Head of caudate nucleus (tissue), 42 donors: ENCODE measurements at places on chromosomes 5 and 9.

- no peak for DNase-seq
Observed at GRCh38 chr5:94376672-94377345, 241.6 kb downstream of the KIAA0825 start.

DNA sequence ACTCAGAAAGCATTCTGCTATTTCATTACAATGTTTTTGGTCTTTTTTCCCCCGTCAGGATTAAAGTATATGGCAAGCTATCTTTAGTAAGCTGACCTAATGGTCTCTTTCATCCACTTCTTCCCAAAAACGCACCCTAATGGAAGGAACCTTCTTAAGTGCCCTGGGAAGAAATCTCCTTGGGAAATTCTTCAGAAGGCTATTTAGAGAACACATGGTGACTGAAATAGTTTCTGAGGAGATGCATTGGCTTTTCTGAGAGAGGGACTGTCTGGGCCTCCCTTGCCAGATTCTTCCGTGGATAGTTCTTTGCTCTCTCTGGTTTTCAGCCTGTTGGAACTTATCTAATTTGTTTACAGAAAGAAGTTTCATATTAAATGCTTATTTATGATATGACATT is 524.1 kb upstream of the MEF2C start:
- DNase-seq: no peak

DNA sequence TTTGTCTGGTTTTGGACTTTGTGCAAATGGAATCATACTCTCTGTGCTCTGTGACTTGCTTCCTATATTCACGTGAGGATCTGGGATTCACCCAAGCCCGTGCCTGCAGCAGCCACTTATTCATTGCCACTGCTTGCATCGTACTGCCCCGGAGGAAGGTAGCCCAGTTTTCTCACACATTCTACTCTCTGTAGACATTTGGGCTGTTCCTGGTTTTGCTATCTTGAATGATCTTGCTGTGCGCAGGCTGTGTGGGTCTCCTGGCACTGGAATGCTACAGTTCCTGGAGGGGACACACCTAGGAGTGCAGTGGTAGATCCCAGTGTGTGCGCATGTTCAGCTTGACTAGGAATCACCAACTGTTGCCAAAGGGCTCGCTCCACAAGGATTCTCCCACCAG is 99.2 kb upstream of the BOD1 start:
- DNase-seq: peak; percentile 26

DNA sequence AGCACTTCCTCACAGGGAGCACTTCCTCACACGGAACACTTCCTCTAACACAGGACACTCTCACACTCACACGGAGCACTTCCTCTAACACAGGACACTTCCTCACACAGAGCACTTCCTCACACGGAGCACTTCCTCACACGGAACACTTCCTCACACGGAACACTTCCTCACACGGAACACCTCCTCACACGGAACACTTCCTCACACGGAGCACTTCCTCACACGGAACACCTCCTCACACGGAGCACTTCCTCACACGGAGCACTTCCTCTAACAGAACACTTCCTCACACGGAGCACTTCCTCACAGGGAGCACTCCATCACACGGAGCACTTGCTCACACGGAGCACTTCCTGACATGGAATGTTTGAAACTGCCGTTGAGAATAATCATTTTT is 13.4 kb downstream of the POMT1 start:
- DNase-seq: no peak

- no peak for DNase-seq
Observed at GRCh38 chr9:134469041-134469875, 143.0 kb downstream of the RXRA start.

- no peak for DNase-seq
Observed at GRCh38 chr9:27703216-27703980, 130.1 kb upstream of the C9orf72 start.

DNA sequence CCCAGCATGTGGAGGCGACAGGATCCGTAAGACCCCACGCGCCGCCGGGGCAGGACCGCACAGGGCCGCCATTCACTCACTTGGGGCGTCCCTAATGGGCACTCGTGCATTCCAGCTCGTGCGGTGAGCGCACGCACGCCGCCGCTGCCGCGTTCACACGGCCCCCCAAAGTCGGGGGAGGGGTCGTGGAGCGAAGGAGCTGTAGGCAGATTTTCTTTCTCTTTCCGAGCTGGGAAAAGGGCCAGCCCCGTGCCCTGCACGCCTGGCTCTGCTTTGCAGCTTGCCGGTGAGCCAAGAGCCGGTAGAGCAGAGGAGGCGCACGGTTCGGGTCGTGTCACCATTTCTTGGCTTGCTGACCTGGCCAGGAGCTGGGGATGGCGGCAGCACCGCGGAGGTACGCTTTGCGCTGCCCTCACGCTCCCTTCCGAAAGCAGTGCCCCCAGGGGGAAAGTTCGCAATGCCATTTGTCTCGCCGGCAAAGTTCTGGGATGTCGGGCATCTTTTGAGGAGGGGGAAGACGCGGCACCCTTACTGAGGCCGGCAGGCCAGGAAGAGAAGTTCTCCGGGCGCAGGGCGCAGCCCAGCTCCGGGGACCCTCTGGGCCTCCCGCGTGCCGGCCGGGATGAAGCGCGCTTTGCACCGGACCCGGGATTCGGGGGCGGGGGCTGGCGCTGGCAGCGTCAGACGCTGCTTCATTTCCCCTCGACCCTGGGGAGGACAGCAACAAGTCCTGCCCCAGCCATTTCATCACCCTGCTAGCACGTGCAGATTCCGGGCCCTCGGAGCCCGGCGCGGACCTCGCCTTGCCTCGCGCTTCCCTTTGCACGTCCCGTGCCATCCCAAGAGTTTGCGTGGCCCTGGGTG is 898 bp downstream of the STC2 start:
- no peak for DNase-seq

- no peak for DNase-seq
Observed at GRCh38 chr5:10812218-10812617, 51.2 kb upstream of the DAP start.

DNA sequence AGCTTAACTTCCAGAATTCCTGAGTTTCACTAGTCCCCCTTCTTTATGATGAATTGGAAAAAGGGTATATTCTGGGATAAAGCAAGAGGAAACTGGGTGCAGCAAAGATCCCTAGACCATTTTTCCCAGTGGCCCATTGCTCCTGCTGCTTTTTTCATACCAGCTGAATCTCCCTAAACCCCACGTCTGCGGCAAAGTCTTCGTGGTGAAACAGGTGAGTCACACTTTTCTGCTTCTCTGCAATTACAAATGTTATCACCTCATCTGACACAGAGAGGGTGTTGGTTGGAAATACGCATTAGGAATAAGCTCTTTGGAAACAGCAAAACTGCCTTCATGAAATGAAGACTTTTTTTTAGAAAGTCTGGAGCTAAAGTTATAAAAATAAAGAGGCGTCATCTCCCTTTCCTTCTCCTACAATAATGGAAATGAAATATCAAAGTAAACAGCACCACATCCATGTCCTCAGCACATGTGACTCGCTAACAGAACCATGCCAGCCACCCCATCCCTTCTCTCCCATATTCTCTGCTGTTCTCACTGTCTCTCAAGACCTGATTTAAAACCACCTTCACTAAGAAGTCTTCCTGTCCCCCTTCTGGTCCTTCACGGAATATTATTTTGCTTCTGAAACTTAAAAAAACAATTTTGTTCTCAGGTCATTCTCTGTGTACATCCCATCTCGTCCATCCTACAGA is 39.5 kb upstream of the GLRX start:
- peak; percentile 50 for DNase-seq

DNA sequence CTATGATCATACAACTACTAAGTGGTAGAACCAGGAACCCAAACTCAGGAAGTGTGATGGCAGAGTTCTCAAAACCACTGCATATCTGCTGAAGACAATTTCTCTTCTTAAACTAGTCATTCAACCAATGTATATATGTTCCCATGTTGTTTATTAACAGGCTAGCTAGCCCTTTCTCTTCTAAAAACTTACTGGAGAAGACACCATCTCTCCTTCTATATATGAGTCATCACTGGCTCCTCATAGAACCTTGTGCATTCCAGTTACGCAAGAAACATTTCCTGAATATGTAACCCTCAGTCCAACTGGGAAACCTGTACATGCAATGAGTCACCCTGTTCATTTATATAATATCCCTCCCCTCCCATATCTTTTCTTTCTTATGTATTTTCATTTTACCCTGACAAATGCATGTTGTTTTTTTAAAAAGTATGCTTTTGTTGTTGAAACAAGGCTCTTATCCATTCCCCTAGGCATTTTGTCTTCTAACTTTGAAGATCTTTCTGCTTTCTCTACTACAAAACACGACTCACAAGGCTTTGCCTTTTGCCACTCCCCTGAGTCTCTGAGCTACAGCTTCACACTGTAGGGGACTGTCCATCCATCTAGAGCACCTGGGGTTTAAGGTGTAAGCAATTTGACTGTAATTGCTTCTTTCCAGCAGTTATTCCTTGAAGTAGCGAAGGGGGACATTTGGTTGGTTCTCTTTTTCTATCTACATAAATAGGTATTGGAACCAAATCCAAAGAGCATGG is 119.5 kb downstream of the ANXA1 start:
- DNase-seq: no peak

- no peak for DNase-seq
Observed at GRCh38 chr5:113263545-113263944, 171.2 kb downstream of the TSSK1B start.

DNA sequence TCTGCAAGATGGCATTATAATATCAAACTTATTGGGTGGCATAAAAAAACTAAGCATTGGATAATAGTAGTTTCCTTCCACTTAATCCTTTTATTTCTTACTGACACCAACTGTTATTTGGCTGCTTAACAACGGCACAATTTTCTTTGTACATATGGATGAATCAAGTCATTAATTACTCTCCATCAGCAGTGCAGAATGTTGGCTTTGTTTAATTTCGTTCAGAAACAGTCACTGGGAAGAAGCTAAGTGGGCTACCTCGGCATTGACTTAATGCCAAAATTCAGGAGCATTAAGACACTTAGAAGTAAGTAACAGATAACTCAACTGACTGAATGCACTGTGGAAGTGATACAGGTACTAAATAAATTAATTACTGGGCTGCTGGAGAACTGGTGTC is 460.4 kb downstream of the CTNND2 start:
- no peak for DNase-seq

DNA sequence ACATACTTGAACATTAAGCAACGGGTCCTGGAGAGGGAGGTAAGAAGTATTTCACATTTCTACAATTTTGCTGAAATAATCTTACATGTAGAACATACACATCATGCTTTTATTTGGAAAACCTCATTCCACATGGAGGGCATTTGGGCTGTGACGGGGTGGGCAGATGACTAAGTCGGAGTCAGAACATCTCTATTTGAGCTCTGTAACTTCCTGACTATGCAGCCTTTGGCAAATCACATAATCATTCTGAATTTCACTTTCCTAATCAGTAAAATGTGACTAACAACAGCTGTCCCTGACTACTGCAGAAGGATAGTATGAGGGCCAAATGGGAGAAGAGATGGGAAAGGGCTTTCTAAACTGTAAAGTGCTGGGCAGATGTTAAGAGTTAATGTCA is 17.1 kb upstream of the IL6ST start:
- no peak for DNase-seq

DNA sequence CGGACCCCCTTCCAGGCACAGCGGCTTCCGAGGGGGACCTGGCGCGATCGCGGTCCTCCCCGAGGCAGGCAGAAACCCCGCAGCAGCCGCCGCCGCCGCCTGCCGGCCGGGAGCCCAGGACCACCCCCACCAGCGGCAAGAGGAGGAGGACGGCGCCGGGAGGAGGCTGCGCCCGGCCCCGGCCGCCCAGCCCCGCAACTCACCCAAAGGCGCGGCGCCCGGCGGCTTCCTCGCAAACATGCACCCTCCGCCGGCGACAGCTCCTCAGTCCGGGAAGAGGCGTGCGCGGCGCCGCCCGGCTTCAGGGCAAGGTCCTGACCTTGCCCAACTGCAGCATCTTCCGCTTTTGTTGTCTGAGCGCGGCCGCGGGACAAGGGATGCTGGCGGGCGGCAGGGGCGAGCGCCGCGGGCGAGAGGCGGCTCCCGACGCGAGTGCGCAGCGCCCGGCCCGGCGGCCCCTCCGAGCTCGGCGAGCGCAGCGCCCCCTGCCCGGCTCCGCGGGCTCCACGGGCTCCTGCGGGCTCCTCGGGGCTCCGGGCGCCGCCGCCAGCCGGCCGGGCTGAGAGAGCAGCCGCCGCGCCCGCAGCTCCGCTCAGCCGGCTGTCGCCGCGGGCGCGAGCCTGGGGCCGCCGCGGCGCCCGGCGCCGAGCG is 507 bp downstream of the CTNND2 start:
- DNase-seq: peak; percentile 49
